HAP-1 (cell line): ENCODE measurements at places on chromosomes 1 and 21.

DNA sequence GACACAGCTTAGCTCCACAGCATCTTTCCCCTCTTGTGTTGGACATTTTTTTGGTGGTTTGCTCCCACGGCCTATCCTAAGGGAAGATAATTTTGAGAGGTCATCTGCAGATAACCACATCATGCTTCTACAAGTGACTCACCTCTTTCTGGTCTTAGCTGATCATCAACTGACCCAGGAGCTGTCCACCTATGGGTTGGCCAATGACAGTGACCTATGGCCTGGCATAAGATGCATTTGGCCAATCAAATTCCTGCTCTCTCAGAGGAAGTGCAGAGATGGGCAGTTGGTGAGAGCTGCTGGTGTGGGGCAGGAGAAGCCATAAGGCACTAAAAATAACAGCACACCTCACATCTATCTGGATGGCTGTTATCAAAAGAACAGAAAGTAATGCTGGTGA, 100.0 kb upstream of the CLDN14 start:
- DNase-seq, result no peak

DNA sequence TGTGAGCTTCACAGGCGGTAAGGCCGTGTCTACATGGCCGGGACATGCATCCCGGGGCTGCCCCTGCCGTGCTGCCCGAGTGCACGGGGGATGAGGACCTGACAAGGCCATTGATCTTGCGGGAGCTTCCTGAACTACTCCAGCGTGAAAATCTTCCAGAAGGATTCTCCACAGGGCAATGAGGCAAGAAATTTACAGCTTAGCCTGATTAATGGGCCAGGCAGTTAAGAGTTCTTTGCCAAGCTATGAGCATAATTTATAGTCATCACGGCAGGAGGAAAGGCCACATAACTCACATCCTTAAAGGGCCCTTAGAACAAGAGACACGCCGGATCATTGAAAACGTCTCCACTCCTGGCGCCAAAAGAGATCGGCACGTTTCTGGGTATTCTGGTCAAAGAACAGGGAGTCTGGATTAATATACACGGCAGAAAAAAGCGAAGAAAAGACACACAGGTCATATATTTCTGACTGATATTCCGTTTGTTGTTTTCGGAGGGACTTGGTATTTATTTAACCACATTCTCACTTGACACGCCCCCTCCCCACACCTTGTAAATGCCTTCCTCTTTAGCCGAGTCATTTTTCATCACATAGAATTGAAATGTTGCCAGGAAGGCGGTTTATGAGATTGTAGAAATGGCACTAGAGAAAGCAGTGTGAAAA, 180.5 kb downstream of the DYRK1A start:
- DNase-seq, result peak; percentile 71

DNA sequence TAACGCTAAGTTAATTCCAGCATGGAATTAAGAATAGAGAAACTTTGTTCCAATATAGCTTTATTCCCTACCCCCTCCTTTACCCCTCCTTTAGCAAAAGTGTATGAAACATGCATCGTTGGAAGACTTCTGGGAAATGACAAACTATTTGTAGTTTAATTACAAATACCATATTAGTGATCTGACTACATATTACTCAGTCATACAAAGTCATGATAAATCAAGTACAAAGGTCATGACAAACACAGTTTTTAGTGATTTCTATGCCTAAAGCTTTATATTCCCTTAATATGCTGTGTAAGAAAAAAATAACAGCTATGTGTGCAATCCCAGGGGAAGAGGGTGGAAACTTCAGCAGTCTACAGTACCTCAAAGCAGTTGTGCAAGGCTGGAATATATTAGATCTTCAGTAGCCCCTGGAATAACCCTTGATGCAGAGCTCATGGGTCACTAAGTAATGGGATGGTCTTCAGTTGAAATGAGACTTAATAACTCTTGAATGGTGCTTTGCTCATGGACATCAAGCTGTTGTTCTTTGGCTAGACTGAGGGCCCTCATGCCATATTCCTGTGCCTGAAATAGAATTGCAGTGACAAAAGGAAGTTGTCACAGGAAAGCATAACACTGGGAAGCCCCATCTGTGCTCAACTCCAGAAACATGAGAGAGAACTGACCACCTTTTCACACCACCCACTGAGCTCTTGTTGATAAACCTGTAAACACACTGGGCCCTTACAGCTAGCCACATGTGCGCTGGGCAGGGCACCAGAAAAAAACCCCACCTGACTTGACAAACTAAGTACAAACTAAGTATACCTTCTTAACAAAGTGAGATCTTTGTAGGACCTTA, 25.3 kb downstream of the ZMYND12 start:
- no peak for DNase-seq

DNA sequence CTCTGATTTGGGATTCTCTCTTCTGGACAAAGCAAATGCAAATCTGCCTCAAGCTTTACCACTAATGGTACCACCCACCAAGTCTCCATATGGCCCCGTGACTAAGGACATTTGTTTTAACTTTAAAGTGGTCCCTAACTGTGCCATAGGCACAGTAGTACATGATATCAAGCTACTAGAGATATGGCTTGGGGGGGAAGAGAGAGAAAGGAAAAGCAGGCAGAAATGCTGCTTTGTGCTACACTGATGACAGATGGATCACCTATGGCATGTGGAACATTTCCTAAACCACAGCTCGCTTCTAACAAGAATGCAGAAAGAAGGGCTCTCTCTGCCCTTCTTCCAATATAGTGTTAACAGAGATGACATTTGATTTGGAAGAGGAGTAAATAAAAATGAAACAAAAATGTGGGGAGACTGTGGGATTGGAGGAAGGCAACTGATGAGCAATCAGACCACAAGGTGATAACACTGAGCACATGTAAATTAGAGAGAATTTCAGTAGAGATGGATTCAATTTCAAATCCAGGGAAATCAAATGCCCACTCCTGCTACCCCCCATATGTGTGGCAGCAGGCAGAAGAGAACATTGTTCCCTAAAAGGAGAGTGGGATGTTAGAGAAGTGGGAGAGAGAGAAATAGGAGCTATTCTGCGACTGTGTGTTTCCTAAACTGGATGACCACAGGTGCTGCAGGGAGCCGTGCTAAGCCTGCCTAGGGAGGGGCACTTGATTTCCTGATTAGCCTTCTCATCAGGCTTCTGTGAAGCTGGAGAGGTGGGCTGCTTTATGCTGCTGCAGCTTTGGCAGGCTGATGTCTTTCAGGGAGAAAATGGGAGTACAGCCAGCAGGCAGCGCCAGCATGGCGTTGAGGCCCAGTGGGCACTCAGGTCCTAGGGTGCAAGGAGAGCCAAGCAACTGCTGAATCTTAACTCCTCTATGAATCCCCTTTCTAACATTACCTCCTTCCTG, 75.3 kb downstream of the ZNF648 start:
- no peak for DNase-seq

GRCh38 chr1:42340901-42341300, 5.9 kb upstream of the FOXJ3 start:
- no peak for DNase-seq

- peak; percentile 20 for DNase-seq
These were observed 1.7 kb downstream of the ASPM start for GRCh38 chr1:197144570-197145325.

DNA sequence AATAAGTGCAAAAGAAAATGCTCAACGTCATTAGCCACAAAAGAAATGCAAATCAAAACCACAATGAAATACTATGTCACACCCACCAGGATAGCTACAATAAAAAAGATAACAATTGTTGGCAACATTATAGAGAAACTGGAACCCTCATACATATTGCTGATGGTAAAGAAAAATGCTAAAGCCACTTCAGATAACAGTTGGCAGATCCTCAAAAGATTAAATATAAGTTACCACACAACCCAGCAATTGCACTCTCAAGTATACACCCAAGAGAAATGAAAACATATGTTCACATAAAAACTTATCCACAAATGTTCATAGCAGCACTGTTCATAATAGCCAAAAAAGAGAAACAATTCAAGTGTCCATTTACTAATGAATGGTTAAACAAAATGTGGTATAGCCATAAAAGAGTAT, 20.7 kb downstream of the TRIM33 start:
- no peak for DNase-seq

DNA sequence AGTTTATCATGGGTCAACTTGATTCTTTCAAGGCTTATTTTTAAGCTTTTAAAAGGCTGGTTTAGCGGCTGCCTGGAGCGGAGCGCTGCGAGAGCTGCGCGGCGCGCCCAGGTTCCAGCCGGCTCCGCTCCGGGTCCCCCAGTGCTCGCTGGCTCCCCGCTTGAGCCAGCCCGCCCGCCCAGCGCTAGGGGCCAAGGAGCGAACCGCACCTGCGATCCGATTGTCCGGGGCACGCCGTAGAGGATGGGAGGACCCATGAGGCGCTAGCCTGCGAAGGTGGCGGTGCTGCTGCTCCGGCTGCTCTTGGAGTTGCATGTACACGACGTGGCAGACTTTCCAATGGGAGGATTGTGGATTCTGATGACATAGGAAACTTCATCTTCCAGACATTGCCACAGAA, 9.9 kb upstream of the CFHR4 start:
- DNase-seq, result no peak

- DNase-seq, result peak; percentile 17
These were observed 38.2 kb downstream of the CD46 start for GRCh38 chr1:207789792-207790787.

DNA sequence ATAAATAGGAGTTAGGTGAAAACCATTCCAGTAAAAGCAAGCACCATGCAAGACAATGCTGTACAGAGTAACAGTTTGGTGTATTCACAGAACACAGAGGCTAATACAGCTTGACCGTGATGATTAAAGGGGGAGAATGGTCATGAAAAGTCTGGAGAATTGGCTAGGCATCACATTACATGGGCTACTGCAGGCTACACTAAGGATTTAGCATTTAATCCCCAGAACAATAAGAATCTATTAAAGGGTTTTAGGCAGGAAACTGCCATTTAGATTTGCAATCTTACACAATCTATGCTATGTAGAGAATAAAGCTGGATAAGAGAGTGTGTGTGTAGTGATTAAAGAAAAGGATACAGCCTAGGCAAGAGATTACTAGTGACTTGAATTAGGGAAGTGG, 30.6 kb downstream of the HFM1 start:
- peak; percentile 14 for DNase-seq

DNA sequence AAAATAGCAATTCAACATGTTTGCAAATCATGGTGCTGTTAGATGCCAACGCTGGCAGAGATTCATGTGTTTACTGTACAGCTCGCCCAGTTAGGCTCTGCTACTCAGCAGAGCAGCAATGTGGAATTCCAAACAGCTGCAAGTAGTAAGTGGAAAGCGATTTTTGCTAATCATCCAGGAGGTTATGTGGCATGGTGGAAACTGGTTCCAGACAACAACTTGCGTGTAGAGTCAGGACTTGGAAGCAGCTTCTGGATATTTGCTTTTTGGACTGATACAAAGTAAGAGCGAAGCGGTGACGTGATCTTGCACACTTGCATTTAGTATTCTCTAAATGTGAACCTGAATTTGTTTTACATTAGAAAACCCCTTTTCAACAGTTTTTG, 27.1 kb upstream of the HHAT start:
- DNase-seq, result no peak

DNA sequence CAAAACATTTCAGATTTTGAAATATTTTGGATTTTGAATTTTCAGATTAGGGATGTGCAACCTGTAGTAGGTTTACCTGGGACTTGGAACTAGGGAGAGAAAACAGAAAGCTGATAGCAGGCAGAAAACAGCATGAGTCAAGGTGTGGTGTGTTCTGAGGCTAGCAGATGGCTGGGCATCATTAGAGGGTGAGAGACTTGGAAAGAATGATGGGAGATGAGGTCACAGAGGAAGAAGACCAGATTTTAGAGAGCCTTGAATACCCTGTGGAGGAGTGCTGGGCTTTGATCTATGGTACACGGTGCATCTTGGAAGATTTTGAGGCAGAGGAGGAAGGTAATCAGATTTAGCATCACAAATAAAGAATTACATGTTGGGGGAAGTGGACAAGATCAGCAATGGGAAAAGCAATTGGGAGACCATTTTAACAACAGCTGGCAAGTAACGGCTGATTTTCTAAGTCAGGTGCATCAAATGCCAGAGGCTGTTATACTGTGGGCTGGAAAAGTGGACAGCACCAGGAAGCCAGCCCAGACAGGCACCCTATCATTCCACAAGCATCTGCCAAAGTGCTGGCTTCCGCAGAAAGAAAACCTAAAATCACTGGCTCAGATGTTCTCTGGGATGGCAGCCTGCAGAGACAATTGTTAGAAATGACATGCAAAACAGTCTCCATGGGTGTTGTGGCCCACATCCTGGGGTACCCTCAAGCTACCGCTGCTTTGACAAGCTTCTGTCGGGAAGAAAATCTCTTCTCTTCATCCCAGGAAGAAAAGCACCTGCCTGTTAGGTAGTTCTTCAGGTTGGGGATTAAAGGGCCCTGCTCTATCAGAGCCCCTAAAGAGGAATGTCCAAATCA, 30.9 kb upstream of the CAMK1G start:
- DNase-seq, result no peak

DNA sequence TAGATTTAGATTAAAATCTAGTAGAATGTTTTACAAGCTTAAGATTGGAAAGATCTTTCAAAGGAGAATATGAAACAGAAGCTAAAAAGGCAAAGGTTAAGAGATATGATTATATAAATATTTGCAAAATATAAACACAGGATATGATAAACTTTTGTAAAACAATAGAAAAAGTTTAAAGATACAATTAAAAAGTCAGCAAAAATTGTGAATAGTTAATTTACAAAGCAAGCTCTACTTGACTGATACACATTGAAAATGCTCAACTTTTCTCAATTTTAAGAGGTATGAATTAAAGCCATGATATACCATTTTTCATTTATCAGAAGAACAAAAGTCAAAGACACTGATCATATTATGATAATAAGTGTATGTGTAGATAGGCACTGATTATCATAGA, 21.0 kb downstream of the RAB3GAP2 start:
- no peak for DNase-seq

GRCh38 chr21:34043333-34043732, 30.0 kb upstream of the MRPS6 start:
- no peak for DNase-seq

- DNase-seq, result no peak
These were observed 32.1 kb downstream of the CASZ1 start for GRCh38 chr1:10764296-10764798.

- no peak for DNase-seq
These were observed 6.8 kb upstream of the PLXNA2 start for GRCh38 chr1:208251015-208251414.

DNA sequence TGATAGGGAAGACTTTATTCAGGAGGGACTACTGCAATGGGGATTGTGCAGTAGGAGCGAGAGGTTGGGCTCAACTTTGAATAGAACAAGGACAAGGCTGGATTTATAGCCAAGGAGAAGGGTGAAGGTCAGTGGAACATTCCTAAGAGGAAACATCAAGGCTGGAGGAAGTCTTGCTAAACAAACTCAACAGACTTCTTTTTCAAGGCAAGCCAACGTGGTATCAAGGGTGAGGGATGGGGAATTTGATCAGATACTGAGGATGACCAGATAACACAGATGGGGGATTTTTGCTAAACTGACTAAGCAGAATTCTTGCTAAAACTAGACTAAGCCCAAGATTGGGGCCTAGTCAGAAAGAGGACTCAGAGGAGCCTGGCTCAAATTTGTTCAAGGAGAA, 107.3 kb downstream of the DUSP10 start:
- DNase-seq, result no peak
